Lower lobe of right lung (tissue), 2 donors: ENCODE measurements at places on chromosomes 5 and 9. TPM values are rescaled to one million over a fixed set of nuclear protein-coding genes. Genes with fewer than 3 reads are reported as not detected.

NR2F1-AS1 gene
- 11.1 TPM for total RNA-seq

NTRK2 gene
- total RNA-seq: 7.7 TPM

BHMT2 gene
- 3.9 TPM for total RNA-seq

ANKRD31 gene
- total RNA-seq: 0.27 TPM

SPATA6L gene
- 16.3 TPM for total RNA-seq

PLAC8L1 gene
- not detected for total RNA-seq

GRCh38 chr5:170545811-170546210 is 42.0 kb downstream of the KCNIP1 start:
- H3K27me3 ChIP-seq: no peaks in the 10 kb centered on the region
- DNase-seq: no peak
- no peaks in the 10 kb centered on the region for H3K4me1 ChIP-seq
- H3K36me3 ChIP-seq: no peaks in the 10 kb centered on the region

DNA sequence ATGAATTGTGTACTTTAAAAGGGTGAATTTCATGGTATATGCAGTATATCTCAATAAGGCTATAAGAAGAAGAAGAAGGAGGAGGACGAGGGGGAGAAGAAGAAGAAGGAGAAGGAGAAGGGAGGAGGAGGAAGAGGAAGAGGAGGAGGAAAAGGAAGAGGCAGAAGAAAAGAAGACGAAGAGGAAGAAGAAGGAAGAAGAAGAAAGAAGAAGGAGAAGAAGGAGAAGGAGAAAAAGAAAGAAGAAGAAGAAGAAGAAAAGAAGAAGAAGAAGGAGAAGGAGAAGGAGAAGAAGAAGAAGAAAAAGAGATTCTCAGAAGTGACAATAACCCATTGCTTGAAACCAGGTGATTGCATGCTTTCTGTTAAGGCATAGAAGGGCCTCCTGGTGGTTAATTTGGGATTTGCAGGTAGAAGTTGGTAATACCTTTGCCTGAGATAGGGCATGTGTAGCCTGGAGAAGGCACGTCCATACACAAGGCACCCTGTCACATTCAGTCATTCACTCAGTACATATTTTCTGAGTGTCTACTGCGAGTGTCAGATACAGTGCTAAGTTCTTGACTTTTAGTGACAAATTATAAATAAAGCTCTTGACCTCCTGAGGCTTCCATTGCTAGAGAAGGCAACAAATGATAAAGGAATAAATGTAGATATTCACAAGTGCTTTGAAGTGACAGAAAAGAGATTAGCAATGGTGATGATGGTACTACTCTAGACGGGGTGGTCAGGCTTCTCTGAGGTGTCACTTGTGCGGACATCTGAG is 231.3 kb downstream of the NPR3 start:
- no peak overlapping the region for H3K27ac ChIP-seq
- no peak for DNase-seq
- H3K27me3 ChIP-seq: no peaks in the 10 kb centered on the region
- H3K4me3 ChIP-seq: no peak overlapping the region
- H3K36me3 ChIP-seq: no peaks in the 10 kb centered on the region

DNA sequence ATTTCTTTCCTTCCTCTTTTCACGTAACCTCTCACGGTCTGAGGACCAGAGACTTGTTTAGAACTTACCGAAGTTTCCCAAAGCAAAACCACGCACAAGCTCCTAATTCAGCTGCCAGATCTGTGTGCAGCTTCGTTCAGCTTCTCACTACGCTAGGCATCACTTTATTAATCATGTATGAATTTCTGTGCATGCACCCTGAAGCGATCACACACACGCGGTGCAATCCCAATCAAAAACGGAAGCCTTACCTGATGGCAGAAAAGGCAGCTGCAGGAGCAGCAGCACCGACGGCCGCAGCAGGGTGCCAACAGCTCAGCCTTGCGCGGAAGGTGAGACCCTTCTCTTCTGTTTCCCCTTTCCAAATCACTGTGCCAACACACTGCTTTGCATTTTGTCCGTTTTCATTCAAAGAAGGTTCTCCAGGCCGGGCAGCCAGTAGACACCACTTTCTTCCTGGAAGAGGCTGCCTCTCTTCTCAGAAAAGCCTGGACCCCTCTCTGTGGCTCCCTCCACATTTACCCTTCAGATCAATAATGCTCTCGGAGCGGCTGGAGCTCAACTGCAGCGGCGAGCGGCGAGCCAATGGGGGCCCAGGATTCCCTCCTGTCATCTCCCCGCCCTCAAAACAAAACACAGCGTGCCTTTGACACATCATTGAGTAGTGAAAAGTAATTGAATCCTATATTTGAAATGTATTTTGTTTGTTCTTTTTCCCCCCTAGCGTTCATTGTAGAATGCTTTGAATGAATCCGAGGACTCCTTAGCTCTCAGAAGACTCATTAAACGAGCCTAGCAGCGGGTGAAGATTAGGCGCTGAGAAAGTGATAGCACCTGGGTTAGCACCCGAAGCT is at the start of gene CDH12:
CDH12 (minus strand) TSS at position 538 of the 854 bp plus-strand sequence.
- H3K27me3 ChIP-seq: no peaks in the 10 kb centered on the region
- H3K4me3 ChIP-seq: peak within 1 kb of the TSS; percentile 25
- H3K4me1 ChIP-seq: no peaks in the 10 kb centered on the region
- H3K36me3 ChIP-seq: no peaks in the 10 kb centered on the region
- no peak within 1 kb of the TSS for H3K27ac ChIP-seq
- DNase-seq: no peak

GRCh38 chr9:13395156-13395555 is 115.7 kb upstream of the MPDZ start:
- no peaks in the 10 kb centered on the region for H3K36me3 ChIP-seq
- H3K27me3 ChIP-seq: no peaks in the 10 kb centered on the region
- H3K4me1 ChIP-seq: no peaks in the 10 kb centered on the region
- DNase-seq: no peak
- H3K27ac ChIP-seq: no peak overlapping the region

GRCh38 chr5:121008041-121008440 is 543.9 kb downstream of the PRR16 start:
- no peak overlapping the region for H3K27ac ChIP-seq
- DNase-seq: no peak
- H3K4me3 ChIP-seq: no peak overlapping the region
- H3K36me3 ChIP-seq: no peaks in the 10 kb centered on the region
- H3K27me3 ChIP-seq: no peaks in the 10 kb centered on the region
- H3K4me1 ChIP-seq: no peaks in the 10 kb centered on the region

DNA sequence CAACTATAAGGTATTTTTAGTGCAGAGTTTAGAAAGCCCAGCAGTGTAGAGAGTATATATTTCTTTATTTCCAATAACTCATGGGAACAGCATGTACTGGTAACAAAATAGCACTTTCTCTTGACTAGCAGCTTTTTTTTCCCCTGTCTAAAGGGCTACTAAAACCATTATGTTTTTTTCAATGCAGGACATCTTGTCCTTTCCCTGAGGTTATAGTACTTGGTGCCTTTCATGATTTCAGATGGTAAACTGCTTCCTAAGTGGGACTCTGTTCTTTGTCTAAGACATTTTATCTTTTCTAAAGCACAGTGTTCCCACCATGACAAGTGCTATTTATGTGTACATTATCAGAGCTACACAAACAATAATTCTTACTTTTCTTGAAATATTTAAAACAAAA is 122.3 kb downstream of the SLC24A2 start:
- no peaks in the 10 kb centered on the region for H3K4me1 ChIP-seq
- H3K4me3 ChIP-seq: no peak overlapping the region
- no peaks in the 10 kb centered on the region for H3K27me3 ChIP-seq
- no peak overlapping the region for H3K27ac ChIP-seq

DNA sequence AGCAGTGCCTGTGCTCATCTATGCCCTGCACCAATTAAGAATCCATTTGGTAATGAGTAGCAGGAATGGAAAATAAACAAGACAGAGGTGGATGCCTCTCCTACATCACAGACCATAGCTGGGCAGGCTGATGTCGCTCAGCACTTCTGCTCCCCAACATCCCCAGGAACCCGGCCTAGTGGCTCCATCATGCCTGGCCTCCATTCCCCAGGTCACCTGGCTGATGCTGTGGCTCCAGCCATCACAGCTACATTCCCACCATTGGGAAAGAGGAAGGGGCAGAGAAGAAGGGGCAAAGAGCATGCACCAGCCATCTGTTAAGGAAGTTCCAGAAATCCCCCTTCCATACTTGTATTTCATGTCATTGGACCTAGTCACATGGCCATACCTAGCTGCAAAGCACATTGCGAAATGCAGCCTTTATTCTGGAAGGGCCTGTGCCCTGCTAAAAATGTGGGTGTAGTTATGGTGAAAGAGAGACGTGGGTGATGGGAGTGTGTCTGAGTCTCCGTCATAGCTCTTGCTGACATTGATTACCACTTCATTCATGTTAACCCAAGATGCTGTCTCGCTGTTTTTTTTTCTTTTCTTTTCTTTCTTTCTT is 86.1 kb upstream of the ADAMTS2 start:
- no peaks in the 10 kb centered on the region for H3K27me3 ChIP-seq
- H3K4me1 ChIP-seq: no peaks in the 10 kb centered on the region
- no peak overlapping the region for H3K4me3 ChIP-seq

- H3K4me1 ChIP-seq: no peaks in the 10 kb centered on the region
- no peak overlapping the region for H3K4me3 ChIP-seq
- H3K27me3 ChIP-seq: no peaks in the 10 kb centered on the region
- no peak overlapping the region for H3K27ac ChIP-seq
- no peak for DNase-seq
Observed at GRCh38 chr5:134445856-134446818, 34.5 kb upstream of the CDKN2AIPNL start.

DNA sequence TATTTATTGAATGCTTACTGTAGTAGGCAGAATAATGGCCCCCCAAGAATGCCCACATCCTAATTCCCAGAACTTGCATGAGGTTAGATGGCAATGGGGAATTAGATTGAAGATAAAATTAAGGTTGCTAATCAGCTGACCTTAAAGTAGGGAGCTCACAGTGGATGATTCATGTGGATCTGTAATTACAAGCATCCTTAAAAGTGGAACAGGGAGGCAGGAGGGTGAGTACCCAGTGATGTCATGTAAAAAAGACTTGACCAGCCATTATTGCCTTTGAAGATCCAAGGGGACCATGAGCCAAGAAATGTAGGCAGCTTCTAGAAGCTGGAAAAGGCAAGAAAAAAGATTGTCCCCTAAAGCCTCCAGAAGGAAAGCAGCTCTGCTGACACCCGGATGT is 71.4 kb downstream of the GABBR2 start:
- no peaks in the 10 kb centered on the region for H3K4me1 ChIP-seq
- H3K36me3 ChIP-seq: no peaks in the 10 kb centered on the region
- no peak overlapping the region for H3K27ac ChIP-seq
- no peaks in the 10 kb centered on the region for H3K27me3 ChIP-seq
- no peak for DNase-seq

DNA sequence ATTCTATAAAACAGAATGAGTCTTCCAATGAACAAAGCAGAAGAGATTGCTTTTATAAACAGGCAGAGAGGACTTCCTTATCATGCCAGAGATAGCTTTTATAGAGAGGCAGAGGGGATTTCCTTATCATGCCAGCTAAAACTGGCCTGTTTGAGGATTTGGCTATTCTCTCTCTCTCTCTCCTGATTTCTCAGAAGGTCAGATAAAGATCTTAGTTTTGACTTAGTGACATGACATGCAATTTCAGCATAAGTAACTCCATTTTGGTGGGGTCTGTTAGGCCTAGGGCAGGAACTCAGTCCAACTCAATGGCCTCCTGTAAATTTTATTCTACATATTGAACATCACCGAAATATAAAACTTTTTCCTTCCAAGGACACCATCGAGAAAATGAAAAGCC is 31.5 kb upstream of the DENND4C start:
- H3K36me3 ChIP-seq: no peaks in the 10 kb centered on the region
- no peak overlapping the region for H3K4me3 ChIP-seq
- no peak for DNase-seq
- H3K4me1 ChIP-seq: no peaks in the 10 kb centered on the region

DNA sequence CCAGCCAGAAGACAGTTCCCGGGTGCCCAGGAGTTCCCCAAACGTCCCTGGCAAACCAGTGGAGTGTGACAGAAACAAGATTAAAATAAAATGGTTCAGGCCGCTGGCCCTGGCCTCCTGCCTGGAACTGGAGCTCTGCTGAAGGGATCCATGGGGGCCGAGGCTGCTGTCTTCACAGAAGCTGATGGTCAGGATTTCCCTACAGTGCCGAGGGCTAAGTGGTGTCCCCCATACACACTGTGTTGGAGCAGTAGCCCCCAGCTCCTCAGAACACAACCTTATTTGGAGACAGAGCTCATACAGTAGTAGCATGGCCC is 55.9 kb downstream of the MRPL36 start:
- no peaks in the 10 kb centered on the region for H3K4me1 ChIP-seq
- no peaks in the 10 kb centered on the region for H3K27me3 ChIP-seq
- no peak overlapping the region for H3K27ac ChIP-seq
- no peak for DNase-seq
- no peaks in the 10 kb centered on the region for H3K36me3 ChIP-seq

DNA sequence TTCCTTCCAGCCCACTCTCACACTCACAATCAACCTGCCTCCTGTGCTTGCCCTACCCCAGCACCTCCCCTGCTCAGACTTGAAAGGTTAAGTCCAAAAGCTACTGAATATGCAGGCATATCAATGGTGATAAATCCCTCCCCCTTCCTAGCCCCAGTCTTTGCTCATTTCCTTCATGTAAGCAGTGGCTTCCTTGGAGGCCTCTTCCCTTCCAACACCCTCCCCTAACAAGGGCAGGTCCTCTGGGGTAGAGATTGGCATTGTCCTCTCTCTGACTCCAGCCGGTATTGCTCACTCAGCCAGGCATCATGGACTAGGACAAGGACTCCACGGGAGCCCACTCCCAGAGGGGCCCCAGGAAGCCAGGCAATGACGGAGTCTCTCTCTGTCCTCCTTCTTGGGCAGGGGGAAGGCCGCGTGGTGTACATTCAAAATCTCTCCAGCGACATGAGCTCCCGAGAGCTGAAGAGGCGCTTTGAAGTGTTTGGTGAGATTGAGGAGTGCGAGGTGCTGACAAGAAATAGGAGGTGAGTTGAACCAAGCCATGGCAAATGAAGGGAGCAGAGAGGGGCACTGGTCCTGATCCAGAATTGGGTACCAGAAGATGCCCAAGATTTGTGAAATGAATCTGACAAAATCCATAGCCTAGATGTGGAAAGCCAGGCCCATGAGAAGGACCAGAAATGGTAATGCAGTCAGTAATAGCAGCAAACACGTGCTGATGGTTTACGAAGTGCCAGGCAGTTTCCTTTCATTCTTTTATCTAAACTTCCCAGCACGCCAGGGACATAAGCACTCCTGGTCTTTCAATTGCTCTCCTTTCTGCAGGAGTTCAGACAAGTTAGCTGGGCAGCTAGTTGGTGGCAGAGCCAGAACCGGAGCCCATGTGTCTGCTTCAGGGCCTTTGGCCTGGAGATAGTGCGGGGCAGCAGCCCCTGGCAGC is 102.5 kb downstream of the PDE6A start:
- peak overlapping the region; percentile 61 for H3K27ac ChIP-seq
- peak overlapping the region; percentile 23 for H3K4me3 ChIP-seq
- H3K4me1 ChIP-seq: peaks cover 19% of the 10 kb centered on the region
- peaks cover 22% of the 10 kb centered on the region for H3K36me3 ChIP-seq

GRCh38 chr9:130150779-130151382 is 21.3 kb upstream of the NCS1 start:
- H3K27ac ChIP-seq: no peak overlapping the region
- no peaks in the 10 kb centered on the region for H3K36me3 ChIP-seq
- peaks cover 10% of the 10 kb centered on the region for H3K27me3 ChIP-seq
- no peaks in the 10 kb centered on the region for H3K4me1 ChIP-seq

DNA sequence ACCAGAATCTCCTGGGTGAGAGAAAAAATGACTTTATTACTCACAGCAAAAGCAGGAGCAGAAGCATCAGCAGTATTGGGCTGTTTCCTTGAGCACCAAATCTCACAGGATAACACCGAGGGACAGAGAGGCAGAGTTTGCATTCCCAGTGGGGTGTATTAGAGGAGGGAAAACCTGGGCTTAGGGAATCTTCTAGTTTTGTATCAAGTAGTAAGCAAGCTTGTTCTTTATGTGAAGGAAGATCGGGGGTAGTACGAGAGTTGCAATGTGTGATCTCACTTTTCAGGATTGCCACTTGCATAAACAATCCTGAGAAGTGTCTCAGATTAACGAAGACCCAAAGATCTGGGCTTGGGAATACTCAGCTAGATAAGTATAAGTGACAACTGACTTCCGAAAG is 1163.0 kb downstream of the TAF11L14 start:
- H3K27me3 ChIP-seq: no peaks in the 10 kb centered on the region
- H3K27ac ChIP-seq: no peak overlapping the region
